CD4-positive, alpha-beta T cell treated with Interleukin-12 subunit alpha and Interleukin-12 subunit beta, for 1 hour (primary cell): ENCODE measurements at places on chromosomes 1 and 21.

DNA sequence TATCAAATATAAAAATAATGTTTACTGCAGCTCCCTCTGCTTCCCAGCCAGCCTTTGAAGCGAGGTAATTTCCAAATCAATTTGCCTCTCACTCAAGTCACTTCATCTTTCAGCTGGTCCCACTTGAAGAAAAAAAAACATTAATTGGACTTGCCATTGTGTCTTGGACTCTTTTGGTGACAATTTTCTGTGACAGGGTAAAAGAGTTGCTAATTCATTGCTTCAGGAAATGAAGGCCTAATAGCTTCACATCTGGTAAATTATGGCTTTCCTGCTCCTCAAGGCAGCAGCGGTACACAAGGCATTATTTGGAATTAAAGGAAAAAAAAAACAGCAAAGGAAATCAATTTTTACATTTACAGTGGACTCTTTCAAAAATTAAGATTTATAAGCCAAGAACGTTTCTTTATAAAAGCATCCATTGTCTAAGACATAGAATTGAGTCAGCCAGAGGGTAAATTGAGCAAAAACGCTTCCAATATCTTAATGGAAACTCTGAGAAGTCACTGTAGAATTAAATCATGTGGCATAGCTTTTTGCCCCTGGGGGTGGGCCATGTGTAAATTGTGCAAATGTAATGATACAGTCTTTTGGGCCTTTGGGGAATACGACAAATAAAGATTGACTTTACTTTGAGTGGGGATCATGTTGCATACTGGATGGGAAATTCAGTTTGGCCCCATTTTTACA lies 102.5 kb downstream of the LYPLAL1 start:
- DNase-seq, result no peak

DNA sequence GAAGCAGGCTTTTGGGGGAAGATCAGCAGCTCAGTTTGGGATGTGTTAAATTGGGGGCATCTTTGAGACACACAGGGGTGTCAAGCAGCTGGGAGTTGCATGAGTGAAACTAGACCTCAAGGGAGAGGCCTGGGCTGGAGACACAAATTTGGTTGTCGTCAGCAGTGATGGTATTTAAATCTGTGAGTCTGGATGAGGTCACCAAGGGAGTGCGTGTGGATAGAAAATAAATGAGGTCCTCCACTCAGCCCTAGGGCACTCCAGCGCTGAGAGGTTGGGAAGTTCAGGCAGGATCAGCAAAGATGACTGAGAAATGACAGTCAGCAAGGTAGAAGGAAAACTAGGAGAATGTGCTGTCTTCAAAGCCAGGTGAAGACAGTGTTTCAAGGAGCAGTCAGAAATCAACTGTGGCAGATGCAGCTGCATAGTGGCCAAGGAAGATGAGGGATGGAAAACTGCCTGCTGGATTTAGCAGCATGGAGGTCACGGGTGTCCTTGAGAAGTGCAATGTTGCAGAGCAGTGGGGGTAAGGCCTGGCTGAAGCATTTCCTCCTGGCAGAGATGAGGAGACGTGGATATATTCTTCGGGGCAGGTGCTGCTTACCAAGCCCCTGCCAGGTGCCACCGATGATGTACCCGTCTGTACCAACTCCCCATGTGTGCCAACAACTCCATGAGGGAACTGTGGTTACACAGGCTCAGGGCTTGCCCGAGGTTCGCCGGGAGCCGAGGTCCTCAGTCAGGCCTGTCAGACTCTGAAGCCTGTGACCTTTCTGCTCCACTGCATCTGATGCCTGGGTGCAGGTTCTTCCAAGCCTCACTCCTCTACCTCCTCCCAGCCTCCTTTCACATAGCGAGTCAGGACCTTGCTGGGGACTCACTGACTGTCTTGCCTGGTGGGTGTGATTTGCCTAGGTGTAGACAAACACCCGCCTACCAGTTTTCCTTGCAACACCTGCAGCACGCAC lies 11.3 kb downstream of the MAP7D1 start:
- no peak for DNase-seq

- DNase-seq, result no peak
Observed at GRCh38 chr21:40516335-40516734, 330.6 kb downstream of the DSCAM start.

DNA sequence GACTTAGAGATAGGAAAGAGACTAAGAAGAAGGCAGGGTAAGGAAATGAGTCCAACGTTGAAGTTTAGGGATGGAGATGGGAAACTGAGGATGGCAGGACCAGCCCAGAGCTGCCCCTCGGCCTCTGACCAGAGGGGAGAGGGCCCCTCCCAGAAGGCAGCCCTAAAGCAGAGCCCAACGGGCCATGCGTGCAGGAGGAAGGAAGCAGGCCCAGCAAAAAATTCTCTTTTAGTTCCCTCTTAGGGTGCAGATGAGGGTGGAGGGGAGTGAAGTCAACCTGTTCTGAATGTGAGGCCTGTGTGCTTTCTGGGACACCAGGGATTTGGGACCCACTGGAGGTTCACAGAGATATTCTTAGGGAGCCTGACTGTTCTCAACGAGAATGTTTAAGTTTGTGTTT lies 225.4 kb downstream of the RHOU start:
- DNase-seq, result no peak

DNA sequence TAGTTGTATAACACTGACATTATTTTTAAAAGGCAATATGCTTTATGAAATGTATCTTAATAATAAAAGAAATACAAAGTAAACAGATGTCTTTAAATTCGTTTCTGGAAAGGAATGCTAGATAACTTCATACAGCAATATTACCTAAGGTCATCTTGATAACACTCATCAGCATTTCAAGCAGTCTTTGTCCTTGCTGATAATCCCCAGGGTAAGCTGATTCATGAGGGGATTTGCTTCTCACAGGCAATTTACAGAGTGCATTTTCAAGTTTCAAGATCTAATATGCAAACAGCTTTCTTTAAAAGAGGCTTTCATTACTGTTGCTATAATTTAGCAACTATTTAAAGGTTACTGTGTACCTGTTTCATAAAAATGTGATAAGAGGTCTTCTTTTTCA lies 75.2 kb upstream of the NEK2 start:
- no peak for DNase-seq

DNA sequence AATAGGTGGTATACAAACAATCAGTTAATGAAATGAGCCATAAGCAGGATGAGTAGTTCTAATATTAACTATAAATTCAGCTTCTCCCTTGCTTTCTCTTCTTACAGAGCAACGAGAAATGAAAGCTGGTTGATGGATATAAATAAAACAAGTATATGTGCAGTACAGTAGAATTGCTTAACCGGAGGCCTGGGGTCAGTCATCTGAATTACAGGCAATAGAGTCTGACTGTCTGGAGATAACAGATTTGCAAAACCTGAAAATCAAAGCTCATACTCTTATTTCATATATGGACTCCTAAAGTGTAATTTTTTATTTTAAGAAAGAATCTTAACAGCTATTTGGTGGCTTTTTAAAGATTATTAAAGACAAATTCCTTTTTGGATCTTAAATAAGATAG lies 43.1 kb upstream of the SGIP1 start:
- DNase-seq, result no peak

- no peak for DNase-seq
Observed at GRCh38 chr1:44503625-44504024, 98.6 kb downstream of the RNF220 start.
